ENCODE measurements at places on chromosomes 12 and 14.
A peak's percentile ranks its signal among the peaks of the same experiment; 100 is the strongest.

DNA sequence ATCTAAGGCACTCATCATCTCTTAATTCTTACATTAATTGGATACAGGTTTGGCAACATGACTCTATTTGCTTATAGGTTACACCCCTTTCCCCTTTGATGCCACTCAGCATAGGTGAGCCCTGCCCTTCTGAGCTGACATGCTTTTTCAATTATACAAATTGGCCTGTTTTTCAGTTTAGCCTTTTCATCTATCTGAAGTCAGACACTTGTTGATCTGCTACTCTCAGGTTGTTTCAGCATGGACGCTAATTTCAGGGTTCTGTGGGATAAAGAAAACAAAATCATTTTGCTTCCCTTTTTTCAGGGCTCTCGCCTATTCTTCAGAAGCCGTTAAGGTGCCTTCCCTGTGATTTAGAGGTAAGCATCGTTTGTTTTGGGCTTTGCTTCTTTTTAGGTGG is 55.3 kb downstream of the DACT1 start:
- no peak for DNase-seq

DNA sequence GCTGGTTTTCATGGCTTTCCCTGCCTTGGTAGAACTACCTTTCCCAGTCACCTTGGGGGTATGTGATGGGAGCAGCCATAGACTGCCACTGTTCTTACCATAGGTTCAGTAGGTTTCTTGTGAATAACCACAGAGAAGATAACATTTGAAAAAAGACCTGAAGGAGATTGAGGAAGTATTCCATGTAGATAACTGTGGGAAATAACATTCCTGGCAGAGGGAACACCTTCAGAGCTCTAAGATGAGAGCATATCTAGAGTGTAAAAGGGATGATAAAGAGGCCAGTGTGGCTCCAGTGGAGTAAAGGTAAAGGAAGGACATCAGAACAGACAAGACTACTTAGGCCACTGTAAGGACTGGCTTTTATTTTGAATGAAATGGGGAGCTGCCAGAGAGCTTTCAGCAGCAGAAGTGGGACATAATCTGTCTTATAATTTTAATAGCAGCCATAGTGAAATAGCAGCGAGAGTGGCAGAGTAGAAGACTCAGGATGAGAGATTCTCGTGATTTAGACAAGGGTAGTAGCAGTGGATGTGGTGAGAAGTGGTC is 82.6 kb upstream of the KCNH3 start:
- DNase-seq = no peak

DNA sequence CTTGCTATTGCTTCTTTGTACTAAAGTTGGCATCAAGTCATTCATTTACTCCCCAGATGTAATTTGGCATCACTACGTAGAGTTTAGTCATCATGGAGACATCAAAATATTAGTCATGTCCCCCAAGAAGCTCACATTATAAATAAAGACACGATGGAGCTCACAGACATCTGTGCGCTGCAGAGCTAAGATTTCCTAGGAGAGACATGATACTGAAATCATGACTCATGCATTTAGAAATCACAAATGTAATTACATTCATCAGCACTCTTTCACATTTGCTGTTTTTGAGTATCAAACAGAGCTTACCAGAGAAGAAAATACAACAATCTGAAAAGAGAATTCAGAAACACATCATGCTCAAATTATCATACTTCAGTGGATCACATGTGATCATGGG is 169.8 kb downstream of the LRIG3 start:
- no peak for DNase-seq

GRCh38 chr12:49961993-49962764 is 507 bp downstream of the AQP5 start:
- DNase-seq = no peak

DNA sequence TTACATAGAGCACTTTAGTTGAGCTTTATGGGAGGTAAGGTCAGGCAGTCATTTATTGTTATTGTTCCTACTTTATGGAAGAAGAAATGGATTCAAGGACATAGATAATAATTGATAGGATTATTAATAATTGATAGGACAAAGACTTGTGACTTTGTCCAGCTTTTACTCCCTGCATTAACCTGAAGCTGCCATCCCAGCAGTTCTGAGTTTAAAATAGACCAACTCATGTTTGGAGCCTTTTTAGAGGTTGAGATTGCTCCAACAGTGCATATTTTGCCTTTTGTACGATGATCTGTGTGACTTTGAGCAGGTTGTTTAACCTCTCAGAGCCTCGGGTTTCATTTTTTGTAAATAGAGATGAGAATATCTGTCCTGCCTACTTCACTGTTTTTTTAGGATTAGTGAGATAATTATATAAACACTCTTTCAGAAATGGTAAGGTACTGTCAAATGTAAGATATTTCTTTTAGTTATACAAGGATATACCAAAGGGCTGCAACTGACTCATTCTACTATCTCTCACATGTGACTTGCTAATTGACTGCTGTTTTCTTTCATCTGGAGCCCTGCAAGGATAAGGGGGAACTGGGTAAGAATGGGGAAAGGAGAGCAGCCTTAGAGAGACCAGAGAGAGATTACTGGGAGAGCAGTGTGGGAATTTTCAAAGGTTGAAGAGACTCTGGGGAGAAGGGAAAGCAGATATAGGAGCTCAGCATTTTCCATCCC is 15.3 kb downstream of the WDR20 start:
- DNase-seq = no peak

- DNase-seq = no peak
Observed at GRCh38 chr12:107475900-107476299, 209.7 kb upstream of the PWP1 start.

DNA sequence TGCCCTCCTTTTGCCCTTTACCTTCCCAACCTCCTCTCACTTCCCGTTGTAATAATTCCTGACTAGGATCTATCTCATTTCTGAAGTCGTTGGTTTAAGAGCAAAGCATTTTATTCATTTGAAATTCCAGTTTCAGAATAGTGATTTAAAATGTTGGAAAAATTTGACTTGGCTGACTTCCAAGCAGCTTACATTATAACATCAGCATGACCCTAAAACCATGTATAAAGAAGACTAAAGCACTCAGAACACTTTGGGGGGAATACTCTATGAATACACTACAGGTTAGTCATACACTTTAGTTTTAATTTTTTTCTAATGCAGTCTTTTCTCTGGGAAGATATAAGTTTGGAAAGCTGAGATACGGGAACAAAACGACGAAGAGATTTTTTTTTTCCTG is 161.1 kb downstream of the BTG1 start:
- no peak for DNase-seq

DNA sequence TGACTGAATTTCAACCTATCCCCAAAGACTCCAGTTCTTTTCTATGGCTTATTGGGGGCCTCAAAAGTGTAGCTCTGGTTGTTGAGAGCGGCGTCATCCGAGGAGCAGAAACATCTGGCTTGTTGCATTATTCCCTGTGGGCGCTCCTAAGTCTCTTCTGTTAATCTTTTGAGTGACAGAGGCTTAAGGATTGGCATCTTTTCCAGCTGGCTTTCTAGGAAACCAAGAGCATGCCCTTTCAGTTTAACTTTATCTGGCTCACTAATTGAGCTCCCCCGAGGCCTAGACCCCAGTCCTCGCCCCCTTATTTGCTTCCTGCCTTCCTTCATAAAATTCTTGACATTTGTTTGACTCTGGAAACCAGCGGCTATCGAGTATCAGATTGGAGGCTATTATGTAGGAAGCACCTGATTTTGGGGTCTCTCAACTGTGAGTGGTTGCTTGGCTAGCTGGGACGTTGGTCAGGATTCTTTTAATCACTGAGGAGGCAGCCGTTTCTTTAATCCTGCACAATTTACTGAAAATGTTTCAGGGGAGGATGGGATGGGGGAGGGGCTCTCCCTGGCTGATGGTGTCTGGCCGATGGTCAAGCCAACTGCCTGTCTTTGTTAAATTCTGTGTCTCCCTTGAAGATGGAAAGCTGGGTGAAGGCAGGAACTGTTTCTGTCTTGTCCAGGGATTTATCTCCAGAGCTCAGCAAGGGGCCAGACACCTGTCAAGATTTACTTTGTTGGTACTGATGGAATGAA is 3.1 kb downstream of the SMOC1 start:
- no peak for DNase-seq

DNA sequence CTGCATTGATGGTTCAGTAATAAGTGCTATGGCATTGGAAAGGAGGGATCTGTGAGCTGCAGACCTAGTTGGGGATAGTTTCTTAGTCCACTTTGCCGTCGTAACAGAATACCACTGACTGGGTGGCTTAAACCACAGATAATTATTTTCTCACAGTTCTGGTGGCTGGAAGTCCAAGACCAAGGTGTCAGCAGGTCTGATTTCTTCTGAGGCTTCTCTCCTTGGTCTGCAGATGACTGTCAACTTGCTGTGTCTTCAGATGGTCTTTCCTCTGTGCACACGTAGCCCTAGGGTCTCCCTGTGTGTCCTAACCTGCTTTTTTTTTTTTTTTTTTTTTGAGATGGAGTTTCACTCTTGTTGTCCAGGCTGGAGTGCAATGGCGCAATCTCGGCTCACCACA is 126.1 kb downstream of the MYRFL start:
- DNase-seq = no peak

- no peak for DNase-seq
Observed at GRCh38 chr14:26598081-26598671, 343 bp upstream of the NOVA1 start.

DNA sequence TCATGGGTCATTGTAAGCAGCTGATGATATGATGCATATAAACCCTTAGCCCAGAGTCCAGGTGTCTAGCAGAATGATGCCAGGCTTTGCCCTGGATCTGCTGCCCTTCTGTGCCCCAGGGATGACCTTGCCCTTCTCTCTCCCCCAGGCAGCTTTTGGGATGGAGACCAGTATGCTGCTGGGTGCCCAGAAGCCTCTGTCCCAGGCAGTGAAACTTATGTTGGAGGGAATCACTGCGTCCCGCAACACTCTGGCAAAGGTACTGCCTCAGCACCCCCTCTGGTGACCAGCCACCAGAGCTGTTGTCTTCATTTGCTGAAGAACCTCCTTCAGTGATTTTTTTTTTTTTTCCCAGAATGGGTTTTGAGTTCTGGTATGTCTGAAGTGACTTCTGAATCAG is 23.3 kb downstream of the CYP46A1 start:
- DNase-seq = no peak

- DNase-seq = no peak
Observed at GRCh38 chr12:95582230-95583058, 31.2 kb upstream of the USP44 start.

DNA sequence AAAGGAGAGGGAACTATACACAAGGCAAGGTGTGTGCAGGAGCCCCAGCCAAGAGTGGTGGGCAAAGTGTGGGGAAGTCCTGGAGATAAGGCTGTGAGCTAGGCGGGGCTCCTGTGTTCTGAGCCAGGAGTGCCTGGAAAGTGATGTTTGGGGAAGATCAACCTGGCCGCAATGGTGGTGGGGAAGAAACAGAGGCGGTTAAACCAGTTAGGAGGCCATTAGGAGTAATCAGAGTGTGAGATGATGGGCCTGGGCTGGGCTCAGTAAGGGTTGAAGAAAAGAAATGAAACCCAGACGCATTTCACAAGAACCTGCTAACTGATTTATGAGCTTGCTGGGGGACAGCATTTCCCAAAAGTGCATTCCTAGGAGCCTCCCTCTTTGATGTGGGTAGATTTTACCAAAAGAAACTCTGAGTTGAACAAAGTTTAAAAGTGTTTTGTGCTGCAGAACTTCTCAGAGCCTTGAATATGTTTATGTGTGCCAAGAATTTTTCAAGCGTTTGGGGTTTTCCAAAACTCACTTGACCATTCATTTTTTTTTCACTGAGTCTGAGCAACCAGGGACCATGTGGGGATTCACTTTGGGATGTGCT is 34.2 kb upstream of the LRP1-AS start:
- DNase-seq = no peak

DNA sequence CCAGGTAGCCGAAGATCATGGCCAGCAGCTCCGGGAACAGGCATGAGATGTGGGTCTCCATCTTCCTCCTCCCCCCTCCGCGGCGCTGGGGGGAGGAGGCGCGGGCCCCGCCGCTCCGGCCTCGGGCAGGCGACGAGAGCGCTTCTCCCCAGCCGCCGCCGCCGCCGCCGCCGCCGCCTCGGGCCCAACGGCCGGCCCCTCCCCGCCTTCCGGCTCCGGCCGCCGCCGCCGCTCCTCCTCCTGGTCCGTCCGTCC is 448 bp downstream of the FBXL14 start:
- no peak for DNase-seq

GRCh38 chr12:93982771-93983315 is 165.5 kb upstream of the PLXNC1 start:
- no peak for DNase-seq

GRCh38 chr12:81416571-81416970 is 338.7 kb downstream of the ACSS3 start:
- no peak for DNase-seq

GRCh38 chr12:32440120-32440865 is 40.9 kb downstream of the FGD4 start:
- no peak for DNase-seq

DNA sequence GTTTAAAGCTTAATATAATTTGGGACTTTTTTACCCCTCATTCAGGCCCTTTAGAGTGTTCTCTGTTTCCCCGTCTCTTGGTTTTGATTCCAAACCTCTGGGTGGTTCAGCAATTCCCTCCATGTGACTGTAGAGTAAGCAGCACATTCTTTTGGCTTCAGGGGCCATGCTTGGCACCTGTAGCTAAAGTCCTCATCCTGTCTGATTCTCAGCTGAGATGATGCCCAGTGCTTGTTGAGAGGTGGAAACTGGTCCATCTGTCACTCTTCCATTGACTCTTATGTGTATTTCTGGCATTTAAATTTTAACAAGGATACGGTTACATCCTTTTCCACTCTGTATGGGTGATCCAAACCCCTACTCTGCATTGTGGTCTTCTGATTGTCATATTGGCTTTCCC is 127.1 kb downstream of the DIO2 start:
- DNase-seq = no peak

DNA sequence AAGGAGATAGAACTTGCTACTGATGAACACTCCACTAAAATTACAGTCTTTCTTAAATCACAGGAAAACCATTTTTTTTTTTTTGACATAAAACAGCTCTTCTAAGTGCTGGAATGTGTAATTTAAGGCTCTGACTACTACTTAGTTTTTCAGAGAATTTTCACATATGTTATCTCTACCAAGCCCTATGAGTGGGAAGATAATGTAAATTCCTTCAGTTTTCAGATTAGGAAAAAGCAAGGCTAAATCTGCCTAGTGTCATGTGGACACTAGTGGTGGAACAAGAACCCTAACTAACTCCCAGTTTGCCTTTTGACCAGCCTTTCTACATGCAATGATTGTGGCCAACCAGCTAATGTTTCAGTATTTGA is 37.3 kb upstream of the CSRP2 start:
- no peak for DNase-seq

DNA sequence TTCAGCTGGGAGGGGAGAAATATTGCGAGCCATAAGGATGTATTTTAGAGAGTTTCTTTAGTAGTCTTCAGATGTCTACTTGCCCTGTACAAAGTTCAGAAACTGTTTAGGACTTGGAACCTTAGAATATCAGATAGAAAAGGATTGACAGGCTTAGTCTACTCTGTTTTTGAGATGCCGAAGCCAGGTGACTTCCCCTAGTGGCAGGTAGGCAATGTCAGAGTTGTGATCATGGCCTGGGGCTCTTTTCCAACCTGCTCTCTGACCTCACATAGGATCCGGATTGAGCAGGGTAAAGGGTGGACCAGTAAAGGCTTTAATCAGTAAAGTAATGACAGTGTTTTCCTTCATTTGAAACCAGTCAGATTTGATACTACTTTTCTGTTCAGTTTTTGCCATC is 59.6 kb downstream of the PRKCH start:
- DNase-seq = peak; percentile 39

- DNase-seq = no peak
Observed at GRCh38 chr12:125312471-125312870, 247.2 kb downstream of the AACS start.

All from CD4-positive, alpha-beta T cell treated with Interleukin-12 subunit alpha and Interleukin-12 subunit beta, for 1 hour (primary cell).